ENCODE measurements at places on chromosomes 7 and 10.

DNA sequence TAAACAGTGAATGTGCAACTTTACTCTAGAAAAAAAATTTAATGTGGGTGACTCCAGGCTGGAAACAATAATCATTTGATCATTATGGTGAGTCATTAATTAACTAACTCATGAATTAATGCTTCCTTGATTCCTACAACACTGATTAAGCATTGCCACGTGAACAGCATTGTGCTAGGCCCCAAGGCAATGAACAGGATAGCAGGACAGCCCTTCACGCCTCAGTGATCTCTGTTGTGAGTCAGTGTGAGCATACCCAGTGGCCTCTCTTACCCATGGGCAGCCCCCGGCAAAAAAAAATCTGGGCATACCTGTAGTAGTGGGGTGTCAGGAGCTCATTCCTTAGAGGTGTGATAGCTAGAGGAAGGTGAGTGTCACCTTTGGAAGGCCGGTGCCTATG is 76.0 kb downstream of the DENND2A start:
- no peak for DNase-seq

DNA sequence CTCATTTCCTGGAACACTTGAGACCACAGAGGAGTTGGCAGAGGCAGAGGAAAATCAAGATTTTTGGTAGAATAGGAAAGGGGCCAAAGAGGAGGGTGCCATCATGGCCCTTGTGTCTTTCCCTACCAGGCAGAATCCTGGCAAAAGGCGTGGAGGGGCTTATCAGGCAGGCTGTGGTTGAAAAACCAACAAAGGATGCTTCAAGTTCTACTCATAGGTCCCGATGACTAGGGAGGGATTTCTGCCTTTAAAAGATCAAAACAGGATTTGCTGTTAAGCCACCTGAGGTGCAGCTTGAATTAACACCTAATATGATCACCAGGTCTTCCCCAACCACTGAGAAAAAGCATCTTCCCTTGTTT is 45.7 kb downstream of the BPGM start:
- DNase-seq: no peak

DNA sequence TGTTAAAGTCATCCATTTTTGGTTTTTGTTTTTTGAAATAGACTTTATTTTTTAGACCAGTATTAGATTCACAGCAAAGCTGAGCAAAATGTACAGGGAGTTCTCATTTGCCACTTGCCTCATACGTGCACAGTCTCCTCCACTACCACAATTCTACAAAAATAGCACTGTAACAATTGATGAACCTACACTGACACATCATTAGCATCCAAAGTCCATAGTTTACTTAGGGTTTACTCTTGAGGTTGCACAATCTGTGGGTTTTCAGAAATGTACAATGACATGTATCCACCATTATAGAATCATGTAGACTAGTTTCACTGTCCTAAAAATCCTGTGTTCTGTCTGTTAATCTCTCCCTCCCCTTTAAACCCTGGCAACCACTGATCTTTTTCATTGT is 125.8 kb upstream of the PDSS1 start:
- DNase-seq: no peak

- no peak for DNase-seq
These were observed 1174.9 kb upstream of the AUTS2 start for GRCh38 chr7:68423356-68423755.

DNA sequence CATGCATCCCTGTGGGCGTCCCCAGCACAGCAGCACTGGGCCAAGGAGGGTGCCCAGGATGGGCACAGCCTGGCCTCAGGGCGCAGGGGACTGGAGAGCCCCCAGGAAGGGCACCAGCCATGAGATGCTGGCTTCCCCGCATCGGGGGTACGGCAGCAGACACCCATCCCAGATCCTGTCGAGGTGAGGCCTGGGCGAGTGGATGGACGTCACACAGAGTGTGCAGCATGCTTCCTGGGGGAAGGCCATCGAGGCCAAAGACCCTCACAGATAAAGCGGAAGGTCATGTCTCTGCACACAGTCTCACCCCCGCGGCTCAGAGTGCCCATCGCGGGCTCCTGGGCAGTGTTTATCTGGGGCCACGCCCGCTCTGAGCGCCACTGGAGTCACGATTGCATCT is 18.8 kb downstream of the ADGRA1 start:
- DNase-seq: no peak

DNA sequence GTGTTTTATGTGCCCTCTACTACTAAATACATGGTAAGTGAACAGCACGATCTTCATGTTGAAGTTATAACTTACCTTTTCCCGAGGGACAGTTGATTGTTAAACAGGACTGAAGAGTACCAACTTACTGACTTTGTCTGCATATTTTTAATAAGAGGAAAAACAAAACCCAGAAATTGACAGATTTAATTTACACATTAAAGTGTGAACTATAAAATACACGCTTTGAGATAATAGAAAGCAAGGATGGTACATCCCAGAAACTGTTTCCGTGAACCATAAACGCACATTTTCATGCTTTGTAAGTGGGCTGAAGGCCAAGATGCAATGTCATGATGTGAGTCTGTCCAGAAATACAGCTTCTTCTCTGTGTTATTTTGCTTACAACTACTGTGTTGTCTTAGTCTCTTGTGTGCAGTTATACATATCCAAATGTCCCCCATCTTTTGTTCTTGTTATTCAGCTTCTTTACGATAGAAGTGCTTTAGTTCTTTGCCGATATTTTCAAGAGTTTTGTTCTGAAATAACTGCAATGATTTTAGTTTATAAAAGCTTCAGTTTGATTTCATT is 190.1 kb downstream of the MLLT10 start:
- no peak for DNase-seq

DNA sequence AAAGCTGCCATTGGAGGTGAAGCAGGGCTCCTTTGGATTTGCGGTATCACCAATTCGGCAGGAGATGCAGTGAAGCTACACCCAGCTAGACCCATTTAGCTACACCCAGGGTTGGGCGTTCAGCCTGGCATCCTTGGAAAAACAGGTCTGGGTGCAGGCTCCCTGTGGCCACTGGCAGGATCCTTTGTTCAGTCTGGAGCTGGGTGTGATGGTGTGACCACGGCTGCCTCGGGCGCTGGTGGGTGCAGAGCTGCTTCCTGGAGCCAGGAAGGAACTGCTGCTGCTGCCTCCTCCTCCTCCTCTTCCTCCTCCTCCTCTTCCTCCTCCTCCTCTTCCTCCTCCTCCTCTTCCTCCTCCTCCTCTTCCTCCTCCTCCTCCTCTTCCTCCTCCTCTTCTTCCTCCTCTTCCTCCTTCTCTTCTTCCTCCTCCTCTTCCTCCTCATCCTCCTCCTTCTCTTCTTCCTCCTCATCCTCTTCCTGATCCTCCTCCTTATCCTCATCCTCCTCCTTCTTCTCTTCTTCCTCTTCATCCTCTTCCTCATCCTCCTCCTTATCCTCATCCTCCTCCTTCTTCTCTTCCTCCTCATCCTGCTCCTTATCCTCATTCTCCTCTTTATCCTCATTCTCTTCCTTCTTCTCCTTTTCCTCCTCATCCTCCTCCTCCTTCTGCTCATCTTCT is 84.0 kb downstream of the GRK5 start:
- no peak for DNase-seq

DNA sequence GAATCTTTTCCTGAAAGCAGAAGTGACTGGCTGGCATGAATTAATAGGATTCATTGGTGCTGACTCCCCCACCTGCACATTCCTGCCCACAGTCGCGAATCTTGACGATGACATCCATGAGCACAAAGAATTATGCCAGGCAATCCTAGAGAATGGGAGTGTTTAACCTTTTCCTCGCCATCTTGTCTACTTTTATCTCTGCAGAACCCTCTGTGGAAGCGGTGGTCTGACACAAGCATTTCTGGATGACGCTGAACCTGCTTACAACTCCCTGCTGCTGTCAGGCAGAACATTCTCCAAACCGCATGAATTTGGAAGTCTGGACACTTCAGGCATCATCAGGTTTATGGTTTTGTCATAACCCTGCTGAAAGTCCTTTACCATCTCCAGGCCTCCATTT is 36.5 kb downstream of the KLF6 start:
- DNase-seq: no peak

- DNase-seq: no peak
These were observed 7.6 kb upstream of the LARP4B start for GRCh38 chr10:938941-939678.

DNA sequence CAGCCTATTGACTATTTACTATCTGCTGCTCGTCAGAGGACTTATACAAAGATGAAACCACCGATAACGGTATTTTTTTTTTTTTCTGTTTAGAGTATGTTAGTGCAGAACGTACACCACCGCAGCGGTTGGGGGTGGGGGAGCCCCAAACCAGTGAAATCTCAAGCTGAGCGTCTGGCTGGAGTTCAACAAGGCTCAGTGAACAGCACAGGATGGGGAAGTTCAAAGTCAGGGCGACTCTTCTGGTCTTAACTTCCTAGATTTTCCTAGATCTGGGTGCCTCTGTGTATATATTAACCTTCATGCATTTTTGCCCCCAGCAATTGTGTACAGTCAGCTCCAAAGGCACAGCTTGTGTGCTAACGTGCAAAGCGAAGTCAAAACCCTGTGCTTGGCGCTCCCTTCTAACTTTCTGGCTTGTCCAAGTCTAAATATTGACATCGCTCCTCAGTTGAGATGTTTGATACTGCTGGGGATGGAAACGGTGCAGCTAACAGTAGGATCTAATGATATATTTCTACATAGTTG is 1.1 kb downstream of the RHOBTB1 start:
- no peak for DNase-seq

DNA sequence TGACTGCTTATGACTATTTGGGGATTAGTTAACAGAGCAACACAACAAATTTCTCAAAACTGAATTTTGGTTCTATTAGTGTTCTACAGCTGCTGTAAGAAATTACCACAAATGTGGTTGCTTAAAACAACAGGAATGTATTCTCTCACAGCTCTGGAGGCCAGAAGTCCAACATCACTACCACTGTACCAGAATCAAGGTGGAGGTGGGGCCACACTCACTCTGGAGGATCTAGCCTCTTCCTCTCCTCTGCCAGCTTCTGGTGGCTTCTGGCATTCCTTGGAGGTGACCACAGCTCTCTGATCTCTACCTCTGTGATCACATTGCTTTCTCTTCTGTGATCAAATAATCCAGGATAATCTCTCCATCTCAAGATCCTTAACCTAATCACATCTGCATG is 194.7 kb upstream of the BMPER start:
- no peak for DNase-seq

DNA sequence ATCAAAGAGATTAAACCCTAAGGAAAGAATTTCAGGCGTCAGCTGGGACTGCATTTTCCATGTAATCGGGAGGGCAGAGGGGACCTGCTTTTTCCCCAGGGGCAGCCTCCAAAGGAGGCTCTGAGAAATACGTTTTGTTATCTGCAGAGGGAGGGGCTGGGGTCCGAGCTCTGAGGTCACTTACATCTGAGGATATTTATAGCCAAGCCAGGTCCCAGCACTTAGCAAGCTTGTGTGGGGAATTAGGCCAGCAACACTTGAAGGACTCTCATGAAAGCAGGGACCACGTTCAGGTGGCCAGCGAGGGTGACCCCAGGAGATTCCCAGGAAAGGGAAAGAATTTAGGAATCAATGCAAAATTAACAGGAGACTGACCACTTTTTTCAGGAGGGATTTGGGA is 20.6 kb upstream of the GDI2 start:
- no peak for DNase-seq

DNA sequence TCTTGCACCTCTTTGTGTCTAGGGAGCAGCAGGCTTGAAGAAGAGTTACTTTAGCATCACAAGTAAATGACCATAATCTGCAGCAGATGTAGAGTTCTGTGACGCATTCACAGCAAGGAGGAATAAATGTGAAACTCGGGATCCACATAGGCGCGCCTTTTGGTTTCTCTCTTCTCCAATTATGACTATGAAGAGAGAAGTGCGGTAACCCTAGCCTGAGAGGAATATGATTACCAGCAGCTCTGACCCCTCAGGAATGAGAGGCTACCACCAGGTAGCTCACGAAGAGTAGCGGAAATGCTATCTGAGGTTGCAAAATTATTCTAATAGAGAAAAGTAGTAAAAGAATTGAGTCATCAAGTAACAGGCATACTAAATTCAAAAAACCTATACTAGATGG is 25.2 kb upstream of the DMTF1 start:
- DNase-seq: no peak

DNA sequence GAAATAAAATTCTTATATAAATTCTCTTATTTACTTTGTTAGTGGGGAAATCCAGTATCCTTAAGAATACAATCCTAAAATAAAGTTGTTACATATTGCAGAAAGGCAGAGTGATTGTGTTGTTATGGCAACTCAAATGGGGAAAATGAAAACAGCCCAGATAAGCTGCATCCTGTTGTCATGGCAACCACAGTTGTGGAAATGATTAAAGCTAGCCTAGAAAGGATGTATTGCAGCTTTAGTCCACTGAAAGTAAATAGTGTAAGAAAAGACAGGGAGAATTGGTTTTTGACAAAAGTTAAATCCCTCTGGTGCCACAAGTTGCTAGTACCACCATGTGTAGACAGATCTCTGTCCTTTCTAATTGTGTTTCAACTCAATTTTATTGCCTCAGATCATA is 43.2 kb downstream of the BTRC start:
- DNase-seq: no peak

DNA sequence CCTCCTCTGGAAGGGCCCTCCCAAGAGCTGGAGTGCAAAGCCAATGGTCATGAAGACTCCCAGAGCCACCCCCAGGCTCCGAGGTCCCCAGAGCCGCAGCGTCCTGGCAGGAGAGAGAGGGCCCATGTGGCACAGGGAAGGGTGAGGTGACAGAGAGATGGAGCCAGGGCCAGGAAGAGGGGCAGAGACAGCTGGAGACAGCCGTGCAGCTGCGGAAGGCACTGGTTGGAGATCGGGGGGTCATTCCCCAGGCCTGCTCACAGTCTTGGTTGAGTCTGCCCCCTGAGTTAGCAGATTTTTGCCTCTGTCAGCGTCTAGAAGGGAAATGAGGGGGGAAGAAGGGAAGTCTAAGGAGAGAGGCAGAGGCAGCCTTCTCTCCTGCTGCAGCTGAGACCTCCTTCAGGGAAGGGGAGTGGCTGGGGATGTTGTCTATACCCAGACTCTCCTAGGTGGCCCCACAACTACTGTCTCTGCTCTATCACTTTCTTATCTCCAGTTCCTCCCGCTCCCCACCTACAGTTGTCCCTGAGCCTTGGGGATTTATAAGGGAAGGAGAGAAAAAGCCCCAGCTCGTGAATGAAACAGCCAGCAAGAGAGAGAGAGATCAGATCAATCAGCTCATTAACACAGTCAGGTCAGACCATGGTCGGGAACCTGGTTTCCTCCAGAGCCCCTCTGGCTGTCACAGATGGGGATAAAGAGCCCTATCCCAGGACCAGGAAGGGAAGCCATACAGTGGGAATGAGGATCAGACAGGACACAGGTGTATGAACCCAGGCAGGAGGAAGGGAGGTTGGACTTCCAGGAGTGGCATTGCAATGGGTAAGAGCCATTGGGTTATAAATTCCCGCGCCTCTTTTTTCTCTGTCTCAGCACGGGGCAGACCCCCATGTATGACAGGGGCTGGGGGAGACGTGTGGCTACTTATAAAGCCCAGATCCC is 1.2 kb downstream of the GAL3ST4 start:
- no peak for DNase-seq

Data from HuH-7 (cell line).